Left renal cortex interstitium (tissue), 4 donors: ENCODE measurements at places on chromosomes 7 and 10. TPM values are rescaled to one million over a fixed set of nuclear protein-coding genes. Genes with fewer than 3 reads are reported as not detected.

DNA sequence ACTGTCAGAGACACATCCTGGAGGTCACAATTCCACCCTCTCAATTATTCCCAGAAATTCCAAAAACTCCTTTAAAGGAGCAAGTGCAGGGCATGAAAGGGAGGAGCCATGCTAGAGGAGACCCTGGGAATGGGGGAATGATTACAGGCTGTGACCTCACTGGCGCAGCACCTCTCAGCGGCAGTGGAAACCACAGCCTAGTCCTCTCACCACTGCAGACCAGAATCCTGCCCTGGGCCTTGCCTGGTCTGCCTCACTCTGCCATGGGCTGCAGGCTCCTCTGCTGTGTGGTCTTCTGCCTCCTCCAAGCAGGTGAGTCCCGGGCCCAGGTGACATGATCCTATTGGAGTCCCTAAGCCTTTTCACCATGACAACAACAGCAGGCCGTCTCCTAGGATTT is 50.5 kb upstream of the PRSS58 start:
- no peak for DNase-seq

DNA sequence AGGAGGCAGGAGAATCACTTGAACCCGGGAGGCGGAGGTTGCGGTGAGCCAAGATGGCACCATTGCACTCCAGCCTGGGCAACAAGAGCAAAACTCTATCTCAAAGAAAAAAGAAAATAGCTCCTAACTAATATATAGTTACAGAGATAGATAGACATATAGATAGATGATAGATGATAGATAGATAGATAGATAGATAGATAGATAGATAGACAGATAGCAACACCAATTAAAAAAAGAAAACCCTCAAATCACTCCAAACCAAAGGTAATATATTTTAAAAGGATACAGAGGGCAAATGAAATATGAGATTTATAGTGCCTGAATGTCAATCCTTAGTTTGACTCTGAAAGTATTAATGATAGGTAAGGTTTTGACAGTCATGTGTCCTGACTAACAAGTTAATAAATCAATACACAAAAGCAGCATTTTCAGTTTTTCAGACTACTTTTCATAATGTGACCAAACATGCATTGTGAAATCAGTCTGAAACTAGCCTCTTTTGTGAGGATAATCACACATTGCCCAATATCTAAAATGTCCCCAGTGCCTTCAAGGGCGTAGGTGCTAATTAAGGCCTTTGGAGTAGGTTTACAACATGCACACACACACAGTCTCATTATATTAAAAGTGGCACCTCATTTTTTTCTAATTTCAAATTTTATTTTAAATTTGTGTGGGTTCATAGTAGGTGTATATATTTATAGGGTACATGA is 61.2 kb downstream of the BPGM start:
- no peak for DNase-seq

DNA sequence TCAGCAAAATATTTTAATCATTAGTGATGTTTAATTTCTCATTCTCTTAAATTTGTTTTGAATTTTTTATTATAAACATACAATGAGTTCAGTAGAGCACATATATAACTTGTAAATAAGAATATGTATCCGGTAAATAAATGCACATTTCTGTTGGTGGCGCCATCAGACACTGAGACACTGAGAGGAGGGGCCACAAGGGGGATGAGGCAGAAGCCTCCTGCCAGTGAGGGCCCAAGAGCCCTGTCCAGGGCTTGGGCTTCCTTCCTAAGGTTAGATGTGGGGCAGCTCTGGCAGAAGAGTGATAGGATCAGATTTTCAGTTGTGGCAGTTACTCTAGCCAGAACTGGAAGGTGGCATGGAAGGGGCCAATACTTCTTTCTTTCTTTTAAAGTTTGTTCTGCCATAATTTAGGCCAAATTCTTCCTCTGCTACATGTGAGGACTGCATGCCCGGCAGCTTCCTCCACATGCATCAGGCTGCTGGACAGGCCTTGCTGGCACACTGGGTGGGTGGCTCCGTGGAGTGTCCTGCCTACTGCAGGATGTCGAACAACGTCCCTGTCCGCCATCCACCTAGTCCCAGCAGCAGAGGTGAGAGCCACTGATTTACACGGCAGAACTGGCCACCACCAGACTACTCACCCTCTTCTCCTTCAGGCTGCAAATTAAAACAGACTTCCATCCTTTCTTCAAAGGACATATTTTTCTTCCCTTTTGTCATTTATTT is 13.2 kb downstream of the PTPRN2 start:
- DNase-seq = no peak

- no peak for DNase-seq
These were observed 50.0 kb downstream of the SRI start for GRCh38 chr7:88169717-88170320.

The PCDH15 gene
- polyA plus RNA-seq = 5.9 TPM

The FGFR2 gene
- polyA plus RNA-seq = 106 TPM

The LRMDA gene
- 20.7 TPM for polyA plus RNA-seq

The OR2A1 gene
- 0.68 TPM for polyA plus RNA-seq
